HT1080 (cell line): ENCODE measurements at places on chromosomes 3 and 15.

- no peak for DNase-seq
Measured at GRCh38 chr3:25090698-25091453, 337.2 kb upstream of the RARB start.

DNA sequence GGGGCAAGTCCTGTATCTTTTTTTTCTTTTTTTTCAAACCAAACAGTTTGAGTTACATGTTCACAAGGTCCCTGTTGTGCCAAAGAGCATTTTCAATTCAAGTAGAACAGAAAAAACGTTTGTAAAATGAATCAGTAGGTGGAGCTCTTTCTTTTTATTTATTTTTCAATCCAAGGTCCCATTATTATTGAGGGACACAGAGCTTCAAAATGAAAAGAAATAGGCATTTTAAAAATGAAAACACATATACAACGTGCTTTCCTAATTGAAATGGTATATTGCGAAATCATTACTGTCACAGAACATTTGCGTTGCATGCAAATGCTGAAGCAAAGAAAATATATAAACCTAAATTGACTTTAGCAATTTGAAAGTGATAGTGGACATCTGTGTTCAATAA, 711.0 kb downstream of the MECOM start:
- peak; percentile 70 for DNase-seq

DNA sequence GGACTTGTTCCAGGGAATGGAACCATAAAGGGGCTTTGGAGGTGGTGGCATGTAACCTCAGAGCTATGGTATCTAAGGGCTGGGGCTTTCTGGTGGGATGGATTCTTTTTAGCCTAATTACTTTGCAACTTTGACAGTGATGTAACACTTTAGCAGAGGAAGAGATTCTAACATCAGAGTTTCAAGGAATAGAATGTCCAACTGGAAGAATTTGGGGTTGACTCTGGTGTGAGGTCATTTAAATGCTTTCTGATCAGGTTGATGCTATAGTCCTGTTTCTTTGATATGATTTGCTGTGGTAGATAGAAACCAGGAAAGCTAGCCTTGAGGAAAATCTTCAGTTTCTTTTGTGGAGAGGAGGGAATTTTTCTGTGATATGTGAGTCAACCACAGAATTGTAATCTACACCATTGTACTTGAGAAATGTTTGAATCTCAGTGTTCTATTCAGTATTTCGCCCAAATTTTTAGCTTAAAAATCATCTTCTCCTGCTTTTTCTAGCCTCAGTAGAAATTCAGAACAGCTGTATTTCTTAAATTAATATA, 40.0 kb downstream of the ATP2C1 start:
- peak; percentile 11 for DNase-seq

GRCh38 chr15:68700455-68701123, 120.1 kb downstream of the ANP32A start:
- peak; percentile 50 for DNase-seq

DNA sequence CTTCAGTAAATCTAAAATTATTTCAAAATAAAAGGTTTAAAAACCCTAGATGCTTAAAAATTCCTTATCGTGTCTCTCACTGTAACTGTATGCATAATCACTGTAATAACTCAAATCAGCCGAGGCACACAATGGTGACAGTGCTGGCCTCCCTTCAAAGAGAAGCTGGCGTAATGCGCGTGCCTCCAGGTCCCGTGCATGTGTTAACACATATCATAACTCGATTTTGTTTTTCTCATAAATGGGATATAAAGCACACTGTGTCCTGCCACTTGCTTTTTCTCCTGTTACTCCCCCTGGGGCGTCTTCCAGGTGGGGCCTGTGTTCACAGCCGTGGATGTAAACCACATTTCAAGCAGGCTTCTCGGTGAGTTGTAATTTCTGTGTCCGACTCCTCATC, 56.0 kb downstream of the TPRA1 start:
- DNase-seq, result no peak

DNA sequence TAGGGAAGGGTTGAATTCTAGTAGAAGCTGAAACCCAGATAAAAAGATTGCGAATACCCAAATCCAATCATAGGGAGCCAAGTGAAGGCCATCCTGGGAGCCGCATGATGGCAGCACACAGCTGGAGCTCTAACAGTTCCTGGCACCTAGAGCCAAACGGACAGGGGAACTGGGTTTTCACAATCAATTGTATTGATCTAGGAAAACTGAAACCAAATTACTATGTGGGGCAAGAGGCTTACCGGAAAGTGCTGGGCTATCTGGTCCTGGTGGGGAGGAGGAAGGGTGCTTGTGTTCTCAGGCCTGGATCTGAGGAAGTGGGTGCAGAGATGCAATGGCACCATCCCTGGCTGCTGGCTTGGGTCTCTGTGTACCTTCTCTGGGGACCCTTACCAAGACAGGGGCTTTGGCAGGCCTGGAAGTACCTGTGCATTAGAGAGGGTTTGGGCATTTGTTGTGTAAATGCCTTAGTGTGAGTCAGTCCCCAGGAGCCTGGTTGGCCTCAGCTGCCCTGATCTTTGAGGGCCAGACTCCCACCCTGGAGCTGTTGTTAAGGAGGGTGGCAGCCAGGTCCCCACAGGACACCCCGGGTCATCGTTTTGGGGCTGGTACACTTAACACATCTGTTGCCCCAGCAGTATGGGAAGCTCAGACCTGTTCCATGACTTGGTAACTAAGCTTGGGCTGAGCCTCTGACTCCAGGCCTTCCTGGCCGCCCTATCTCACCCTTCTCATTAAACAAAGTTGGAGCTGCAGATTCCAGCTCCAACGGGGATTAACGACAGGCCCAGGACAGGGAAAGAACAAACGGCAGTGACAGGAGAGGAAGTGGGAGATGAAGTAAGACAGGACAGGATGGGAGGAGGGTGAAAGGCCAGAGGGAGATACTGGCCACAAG, 8.9 kb upstream of the FURIN start:
- DNase-seq, result no peak

- no peak for DNase-seq
Measured at GRCh38 chr3:193813501-193813830, 220.5 kb downstream of the OPA1 start.

GRCh38 chr3:23159929-23160328, 43.2 kb upstream of the UBE2E2 start:
- DNase-seq, result peak; percentile 84

- no peak for DNase-seq
Measured at GRCh38 chr15:92541291-92542200, 114.0 kb downstream of the FAM174B start.

DNA sequence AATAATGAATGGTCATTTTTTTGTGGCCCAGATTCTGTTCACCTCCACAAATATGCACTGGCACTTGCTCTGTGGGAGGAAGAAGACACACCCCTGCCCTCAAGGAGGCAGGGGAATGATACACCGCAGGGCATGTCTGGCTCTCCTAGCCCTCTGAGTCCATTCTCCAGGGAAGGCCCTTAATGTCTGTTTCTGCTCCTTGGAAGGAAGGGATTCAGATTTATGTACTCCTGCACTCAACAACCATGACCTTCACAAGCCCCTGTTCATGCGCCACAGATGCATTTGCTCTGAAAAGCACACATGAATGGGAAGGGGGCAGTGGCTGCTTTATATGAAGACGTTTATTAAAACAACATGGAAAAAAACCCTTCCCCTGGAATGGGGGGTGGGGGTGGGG, 333.8 kb downstream of the EPHB1 start:
- DNase-seq, result no peak

DNA sequence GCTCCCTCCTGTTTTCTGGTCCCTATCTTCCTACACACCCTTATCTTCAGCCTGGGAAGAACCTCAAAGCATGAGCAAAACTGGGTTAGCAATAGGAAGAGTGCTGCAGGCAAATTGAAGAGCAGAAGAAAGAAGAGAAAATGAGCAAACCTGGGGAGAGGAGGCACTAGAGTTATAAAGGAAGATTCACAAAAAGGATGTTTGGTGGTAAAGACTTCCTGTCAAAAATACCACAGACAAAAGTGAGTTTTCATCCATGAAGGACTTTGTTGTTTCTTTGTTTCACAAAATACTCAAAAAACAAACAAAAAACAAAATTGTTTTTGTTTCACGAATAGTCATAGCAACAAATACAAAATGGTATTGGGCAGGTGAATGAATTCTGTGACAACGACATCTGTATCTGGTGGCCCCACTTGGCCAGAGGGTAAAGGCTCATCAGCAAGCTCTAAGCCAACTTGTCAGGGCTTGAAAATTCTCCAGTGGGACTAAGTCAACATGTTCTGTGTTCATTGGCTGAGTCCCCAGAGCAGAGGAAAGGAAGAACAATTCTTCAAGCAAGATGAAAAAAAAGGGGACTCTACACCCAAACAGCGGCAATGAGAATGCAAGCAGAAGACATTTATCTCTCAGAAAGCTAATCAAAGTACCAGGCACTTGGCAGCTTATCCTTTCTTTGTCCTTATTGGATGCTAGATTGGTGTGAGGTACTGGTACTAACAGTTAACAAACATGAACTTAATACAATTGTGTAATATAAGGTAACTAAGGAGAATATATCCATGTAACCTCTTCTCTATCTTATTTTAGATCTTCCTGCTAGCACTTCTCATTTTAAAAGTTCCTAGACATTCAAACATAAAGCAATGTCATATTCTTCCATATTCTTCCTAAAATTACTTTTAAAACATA, 9.7 kb downstream of the ATP8B4 start:
- no peak for DNase-seq

- peak; percentile 14 for DNase-seq
Measured at GRCh38 chr3:197168606-197169005, 129.8 kb downstream of the DLG1 start.

DNA sequence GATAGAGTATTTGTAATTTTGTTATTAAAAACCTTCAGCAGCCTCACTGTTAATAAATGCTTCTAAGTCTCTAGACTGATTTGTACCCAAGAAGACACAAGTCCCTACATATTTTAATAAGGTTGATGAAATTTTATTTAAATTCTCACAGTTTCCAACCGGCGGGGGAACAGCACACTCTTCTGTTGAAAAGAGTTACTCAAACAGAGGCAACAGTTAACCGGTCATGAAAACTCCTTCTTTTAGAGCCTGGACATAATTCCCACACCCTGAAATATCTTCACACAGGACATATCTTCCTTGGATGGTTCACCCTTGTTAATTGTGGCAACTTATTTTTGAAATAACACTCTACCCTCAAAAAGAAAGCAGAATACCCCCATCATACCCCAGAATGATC, 278.8 kb downstream of the FOXP1 start:
- no peak for DNase-seq

DNA sequence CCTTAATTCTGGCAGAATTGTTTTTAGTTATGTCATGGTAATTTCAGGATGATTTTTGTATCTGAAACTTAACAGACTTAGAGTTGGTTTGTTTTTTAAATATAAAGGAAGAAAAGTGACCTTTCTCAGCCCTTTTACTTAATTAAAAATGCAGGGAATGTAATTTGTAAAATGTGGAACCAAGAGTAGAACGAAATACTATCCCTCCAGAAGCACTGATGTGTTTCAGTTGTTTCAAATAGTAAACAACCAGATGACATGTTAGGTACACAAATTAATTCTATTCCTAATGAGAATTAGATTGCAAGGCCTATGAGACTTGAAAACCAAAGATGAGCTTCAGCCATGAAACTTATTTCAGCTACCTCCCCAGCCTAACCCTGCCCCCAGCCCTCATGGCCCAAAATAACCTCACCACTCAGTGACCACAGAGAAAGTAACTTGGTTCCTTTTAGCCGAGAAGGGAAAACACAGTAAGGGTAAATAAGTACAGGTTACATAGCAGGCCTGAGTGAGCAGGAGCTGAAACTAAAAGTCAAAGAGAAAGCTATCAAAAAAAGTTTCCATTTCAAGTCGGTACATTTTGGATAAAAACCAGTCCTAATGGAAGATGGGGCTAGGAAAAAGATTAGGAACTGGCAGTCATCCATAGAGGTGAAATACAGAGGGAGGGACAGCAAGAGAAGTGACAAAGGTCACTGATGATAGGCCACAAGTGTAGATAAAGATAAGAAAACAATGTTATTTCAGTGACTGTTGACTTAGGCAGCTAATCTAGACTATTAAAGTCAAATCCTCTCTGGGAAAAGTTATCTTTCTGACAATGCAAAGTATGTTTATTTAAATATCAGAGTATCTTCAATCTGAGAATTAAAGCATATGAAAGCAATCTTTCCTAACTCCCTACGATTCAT, 23.2 kb downstream of the SENP8 start:
- no peak for DNase-seq

DNA sequence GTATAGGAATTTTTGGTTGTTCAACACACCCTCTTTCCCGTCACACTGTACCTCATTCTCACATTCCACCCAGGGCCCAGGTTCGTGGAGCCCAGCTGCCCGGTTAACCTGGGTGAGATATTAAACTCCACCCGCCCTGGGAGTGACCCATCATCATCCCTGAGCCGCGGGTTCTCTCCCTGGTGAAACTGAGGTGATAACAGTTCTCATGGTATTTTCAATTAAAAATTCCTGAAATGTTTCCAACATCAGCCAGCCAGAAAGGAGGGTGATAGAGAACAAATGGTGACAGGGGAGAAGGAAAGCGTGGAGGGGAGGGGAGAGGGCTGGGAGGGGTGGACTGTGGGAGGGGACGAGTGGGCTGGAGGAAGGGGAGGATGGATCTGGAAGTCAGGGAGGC, 148.8 kb downstream of the ALDH1A2 start:
- DNase-seq, result no peak

- DNase-seq, result no peak
Measured at GRCh38 chr3:128994173-128994512, 267 bp upstream of the CFAP92 start.

DNA sequence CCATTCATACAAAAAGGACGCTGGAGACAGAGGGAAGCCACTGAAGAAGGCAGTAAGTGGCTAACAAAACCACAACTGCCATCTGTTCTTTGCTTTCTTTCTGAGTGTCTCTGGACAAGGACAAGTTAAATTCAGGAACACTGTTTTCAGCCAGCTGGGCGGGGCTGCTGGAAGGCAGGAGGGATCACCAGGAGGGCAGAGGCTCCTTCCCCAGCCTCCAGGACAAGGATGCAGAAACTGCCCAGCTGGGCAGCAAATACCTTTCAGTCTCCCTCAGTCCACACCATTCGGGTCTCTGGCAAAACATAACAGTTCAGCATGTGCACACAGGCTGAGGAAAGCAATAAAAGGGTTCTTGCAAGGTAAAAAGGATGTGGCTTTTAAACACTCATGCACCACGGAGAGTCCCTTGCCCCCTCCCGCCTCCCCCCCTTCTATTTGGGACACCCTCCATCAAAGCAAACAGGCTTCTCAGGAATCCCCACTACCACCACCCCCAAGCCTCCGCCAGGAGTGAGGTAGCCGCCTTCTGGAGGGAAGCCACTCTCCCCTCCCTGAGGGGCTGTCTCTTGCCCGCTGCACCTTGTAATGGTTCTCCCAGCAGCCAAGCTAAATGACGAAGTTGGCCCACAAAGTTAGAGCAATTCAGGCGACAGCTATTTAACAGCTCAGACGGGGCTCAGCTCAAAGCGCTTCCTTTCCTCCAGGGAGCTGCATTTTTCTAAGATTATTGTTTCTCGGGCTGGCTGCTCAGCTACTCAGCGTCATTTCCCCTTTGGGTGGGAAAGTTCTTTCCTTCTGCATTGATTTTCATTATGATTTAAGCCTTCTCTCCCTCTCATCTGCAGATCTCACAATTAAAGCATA, 3.8 kb downstream of the HEG1 start:
- peak; percentile 92 for DNase-seq

DNA sequence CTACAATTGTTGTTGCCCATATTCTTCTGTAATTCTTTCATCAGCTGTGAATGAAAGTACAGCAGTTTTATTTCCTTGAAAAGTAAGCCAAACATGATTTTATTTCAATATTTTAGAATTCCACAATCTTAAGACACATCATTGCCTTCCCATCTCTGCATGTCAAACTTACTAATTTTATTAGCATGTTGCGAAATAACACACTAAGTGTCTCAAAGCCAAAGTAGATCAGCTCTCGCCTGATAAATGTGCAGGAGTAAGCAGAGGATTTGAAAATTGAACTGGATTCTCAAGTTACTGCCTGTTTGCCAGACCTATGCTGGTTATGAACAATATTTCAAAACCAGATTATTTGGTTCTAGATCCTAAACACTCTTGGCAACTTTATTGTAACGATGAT, 25.7 kb downstream of the TGFBR2 start:
- DNase-seq, result no peak
